Upper lobe of right lung (tissue), 1 donor: ENCODE measurements at places on chromosomes 13 and 19. TPM values are rescaled to one million over a fixed set of nuclear protein-coding genes. Genes with fewer than 3 reads are reported as not detected.

KLF1 gene
- not detected for total RNA-seq

AZU1 gene
- 0.75 TPM for total RNA-seq

LAIR2 gene
- not detected for total RNA-seq

ZNF835 gene
- 3.0 TPM for total RNA-seq

LMTK3 gene
- total RNA-seq, result 7.1 TPM

CCDC194 gene
- total RNA-seq, result 2.0 TPM

FREM2 gene
- total RNA-seq, result 13.9 TPM
